H4 (cell line): ENCODE measurements at places on chromosomes 6 and 20. TPM values are rescaled to one million over a fixed set of nuclear protein-coding genes. Genes with fewer than 3 reads are reported as not detected.

PLN gene
- total RNA-seq, result 0.60 TPM in 1 of 2 replicates, not detected in the other

UBE2J1 gene
- total RNA-seq, result 17.9 and 19.0 TPM in 2 replicates

FAM217B gene
- 2.8 and 3.6 TPM in 2 replicates for total RNA-seq

SERPINB1 gene
- total RNA-seq, result 26.9 and 38.9 TPM in 2 replicates

IL20RA gene
- total RNA-seq, result 0.14 TPM in 1 of 2 replicates, not detected in the other

FERMT1 gene
- total RNA-seq, result 0.56 and 1.6 TPM in 2 replicates

TRERF1 gene
- total RNA-seq, result 4.3 and 5.2 TPM in 2 replicates

ELOVL2 gene
- 0.58 and 0.85 TPM in 2 replicates for total RNA-seq

PAX1 gene
- total RNA-seq, result not detected in 2 replicates

CALHM4 gene
- 0.39 TPM in 1 of 2 replicates, not detected in the other for total RNA-seq

HLA-DQA1 gene
- total RNA-seq, result not detected in 2 replicates

CGA gene
- total RNA-seq, result not detected in 2 replicates

PDE7B gene
- total RNA-seq, result 1.7 and 2.3 TPM in 2 replicates

QRSL1 gene
- total RNA-seq, result 5.9 and 8.2 TPM in 2 replicates

ENPP4 gene
- total RNA-seq, result 1.5 and 1.6 TPM in 2 replicates

ANKRD66 gene
- total RNA-seq, result not detected in 2 replicates

FAM120B gene
- total RNA-seq, result 4.8 and 5.6 TPM in 2 replicates

PTK6 gene
- total RNA-seq, result not detected in 2 replicates

ARMC2 gene
- total RNA-seq, result 0.33 and 1.2 TPM in 2 replicates

NT5E gene
- 0.08 and 0.15 TPM in 2 replicates for total RNA-seq

TBPL1 gene
- total RNA-seq, result 32.3 and 52.0 TPM in 2 replicates

TXLNB gene
- 0.04 and 0.18 TPM in 2 replicates for total RNA-seq
